SW480 (cell line): ENCODE measurements at places on chromosomes 5 and 9.
A peak's percentile ranks its signal among the peaks of the same experiment; 100 is the strongest.

GRCh38 chr9:134438195-134438788, 112.0 kb downstream of the RXRA start:
- no peak for DNase-seq

DNA sequence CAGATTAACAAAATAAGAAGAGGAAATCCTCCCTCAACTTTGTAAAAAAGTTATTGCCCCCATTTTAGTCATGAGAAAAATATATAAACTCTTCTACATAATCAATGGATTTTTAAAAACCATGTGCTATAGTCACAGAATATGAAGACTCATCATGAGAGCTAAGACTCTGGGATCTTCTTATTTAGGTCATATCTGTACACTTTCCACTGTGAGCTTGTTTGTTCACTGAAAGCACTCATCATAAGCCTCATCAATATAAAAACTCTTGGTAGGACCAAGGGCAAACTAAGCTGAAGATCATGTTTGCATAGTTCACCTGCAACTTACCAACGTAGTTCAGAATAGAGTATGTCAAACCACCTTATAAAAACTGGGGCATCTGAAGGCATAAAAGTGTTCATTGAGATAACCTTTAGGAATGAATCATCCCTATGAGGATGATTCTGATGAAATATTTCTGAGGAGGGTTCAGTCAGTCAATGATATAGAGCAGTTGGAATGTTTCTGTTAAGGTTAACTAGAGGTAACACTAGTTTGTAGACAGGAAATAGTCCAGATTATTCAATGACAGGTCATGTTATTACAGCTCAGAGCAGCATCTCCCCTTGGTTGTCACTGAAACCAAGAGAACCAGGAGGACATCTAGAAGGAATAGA, 289.9 kb upstream of the SMC2 start:
- no peak for DNase-seq

- no peak for DNase-seq
These were observed 136.9 kb downstream of the SIL1 start for GRCh38 chr5:139061274-139061673.

GRCh38 chr9:28215536-28216299, 642.4 kb upstream of the C9orf72 start:
- DNase-seq, result no peak

DNA sequence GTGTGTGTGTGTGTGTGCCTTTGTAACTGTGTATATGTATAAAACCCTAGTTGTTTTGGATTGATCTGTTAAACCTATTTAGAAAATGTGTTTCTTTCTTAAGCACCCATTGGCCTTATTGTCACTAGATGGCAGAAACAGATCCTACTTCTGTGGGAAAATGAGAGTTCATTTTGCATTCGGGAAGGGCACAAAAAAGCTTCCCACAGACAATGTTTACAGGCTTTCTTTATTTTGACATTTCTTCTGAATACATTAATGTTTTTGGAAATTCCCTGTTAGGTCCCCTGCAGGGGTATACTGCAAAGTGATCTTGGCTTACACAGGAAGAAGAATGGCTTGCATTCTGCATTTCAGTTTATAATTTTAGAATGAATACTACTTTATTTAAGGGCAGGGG, 481.8 kb upstream of the ARRDC3 start:
- DNase-seq, result no peak

DNA sequence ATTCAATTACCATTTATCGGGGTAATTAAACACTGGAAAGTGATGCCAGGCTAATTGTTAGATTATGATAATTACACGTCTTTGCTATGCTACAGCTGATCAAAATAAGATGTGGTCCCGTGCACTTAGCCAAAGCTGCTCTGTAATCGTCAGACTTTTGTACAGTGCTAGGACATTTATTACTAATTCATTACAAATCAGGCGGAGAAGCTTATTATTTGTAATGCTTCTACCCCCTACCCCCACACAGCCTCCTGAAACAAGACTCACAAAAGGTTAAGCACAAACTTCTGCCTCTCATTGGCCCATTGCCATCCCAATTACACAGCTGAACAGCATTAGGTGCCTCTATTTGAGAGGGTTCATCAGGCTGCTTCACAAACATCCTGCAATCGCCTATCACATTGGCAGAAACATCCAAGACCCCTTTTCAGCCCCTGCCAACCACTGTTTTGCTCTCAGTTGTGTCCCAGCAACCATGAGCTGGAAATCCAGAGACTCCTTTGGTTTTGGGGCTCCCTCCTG, 232.7 kb downstream of the EFNA5 start:
- no peak for DNase-seq

GRCh38 chr5:176734756-176735342, 75.5 kb upstream of the UNC5A start:
- no peak for DNase-seq

GRCh38 chr5:35416217-35416988, 186.1 kb upstream of the PRLR start:
- DNase-seq, result peak; percentile 14

- DNase-seq, result peak; percentile 93
These were observed 9.6 kb downstream of the NDST1 start for GRCh38 chr5:150517272-150518152.

DNA sequence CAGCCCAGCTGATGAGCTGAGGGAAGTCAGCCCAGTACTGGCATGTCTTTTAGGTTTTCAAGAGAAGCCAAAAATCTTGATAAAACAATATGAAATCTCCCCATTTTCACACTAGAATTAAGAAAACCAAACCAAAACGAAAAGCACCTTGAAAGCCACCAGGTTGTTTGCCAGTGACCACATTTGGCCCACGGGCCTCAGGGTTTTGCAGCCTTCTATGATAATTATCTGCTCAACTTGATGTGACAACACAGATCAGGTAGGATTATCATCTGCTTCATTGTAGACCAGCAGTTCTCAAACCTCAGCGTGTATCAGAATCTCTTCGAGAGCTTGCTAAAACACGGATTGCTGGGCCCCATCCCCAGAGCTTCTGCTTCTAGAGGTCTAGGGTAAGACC, 101.4 kb downstream of the GALNT10 start:
- no peak for DNase-seq

GRCh38 chr5:124841829-124842712, 95.6 kb upstream of the ZNF608 start:
- DNase-seq, result no peak

DNA sequence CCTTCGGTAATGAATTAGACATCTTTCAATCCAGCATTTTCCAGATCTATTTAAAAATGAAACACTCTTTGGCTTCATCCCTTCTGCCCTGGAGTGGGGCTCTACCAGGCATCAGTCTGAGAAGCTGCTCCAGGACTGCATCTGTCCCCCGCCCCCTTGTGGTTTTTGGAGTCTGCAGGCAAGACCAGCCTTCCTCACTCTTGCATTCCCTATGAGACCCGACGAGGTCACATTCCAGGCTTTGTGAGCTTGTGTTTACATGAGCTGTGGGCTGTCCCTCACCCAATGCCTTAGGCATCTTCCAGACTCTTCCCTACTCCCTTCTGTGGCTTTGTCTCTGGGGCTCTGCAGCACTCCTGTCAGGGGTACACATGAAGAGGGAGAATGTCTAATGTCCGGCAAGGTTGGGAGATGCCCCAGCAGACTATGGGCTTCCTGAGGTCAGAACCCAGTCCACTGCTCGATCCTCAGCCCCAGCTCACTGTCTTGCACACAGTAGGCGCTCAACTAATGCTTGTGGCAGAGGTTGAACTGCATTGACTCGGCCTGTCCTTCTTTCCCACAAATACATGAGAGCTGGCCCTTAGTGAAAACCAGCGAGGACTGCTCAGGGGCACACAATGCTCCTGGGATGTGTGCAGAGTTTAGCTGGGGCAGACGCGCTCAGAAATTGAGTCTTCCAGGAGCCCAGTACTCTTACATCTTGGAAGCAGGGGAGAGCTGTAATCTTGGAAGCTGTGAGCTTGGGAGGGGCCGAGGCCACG, 11.7 kb upstream of the GADD45G start:
- DNase-seq, result peak; percentile 43

GRCh38 chr5:141734501-141735229, 52.6 kb upstream of the ARAP3 start:
- DNase-seq, result peak; percentile 62

GRCh38 chr5:115209279-115209678, 39.6 kb upstream of the TRIM36 start:
- DNase-seq, result no peak
